Caki2 (cell line): ENCODE measurements at places on chromosomes 11 and 22. TPM values are rescaled to one million over a fixed set of nuclear protein-coding genes. Genes with fewer than 3 reads are reported as not detected.
A peak's percentile ranks its signal among the peaks of the same experiment; 100 is the strongest.

DNA sequence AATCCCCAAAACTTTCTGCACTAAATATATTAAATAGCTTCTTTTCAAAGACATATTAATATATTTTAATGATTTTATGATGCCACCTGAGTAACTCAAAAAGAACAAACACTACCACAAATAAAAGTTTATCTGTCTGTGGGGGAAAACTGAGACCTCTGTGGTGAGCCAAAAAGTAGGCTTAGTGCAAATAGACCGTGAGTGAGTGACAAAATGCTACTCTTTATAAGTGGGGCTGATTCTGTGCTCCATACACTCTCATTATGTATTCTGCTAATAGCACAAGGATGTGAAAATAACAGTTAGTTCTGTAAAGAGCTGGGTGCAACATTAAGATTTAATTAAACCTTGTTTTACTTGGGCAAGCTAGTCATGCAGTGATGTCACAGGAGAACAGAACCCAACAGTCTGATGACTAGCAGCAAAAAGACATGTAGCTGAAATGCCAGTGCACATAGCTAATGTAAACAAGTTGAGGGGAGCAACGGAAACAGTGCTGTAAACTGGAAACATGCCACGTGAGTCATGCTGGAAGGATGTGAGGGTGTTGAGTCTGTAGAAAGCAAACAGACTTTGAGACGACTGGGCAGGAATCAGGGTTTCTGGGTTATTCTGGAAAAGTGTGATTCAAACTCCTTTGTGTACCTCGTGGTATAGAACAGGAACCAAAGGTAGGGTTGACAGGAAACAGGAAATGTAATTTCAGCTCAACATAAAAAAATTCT is 1130.4 kb downstream of the LRRC4C start:
- peak; percentile 94 for DNase-seq

The PANX3 gene
- total RNA-seq = not detected in 2 replicates

The MN1 gene
- 3.1 and 5.2 TPM in 2 replicates for total RNA-seq

DNA sequence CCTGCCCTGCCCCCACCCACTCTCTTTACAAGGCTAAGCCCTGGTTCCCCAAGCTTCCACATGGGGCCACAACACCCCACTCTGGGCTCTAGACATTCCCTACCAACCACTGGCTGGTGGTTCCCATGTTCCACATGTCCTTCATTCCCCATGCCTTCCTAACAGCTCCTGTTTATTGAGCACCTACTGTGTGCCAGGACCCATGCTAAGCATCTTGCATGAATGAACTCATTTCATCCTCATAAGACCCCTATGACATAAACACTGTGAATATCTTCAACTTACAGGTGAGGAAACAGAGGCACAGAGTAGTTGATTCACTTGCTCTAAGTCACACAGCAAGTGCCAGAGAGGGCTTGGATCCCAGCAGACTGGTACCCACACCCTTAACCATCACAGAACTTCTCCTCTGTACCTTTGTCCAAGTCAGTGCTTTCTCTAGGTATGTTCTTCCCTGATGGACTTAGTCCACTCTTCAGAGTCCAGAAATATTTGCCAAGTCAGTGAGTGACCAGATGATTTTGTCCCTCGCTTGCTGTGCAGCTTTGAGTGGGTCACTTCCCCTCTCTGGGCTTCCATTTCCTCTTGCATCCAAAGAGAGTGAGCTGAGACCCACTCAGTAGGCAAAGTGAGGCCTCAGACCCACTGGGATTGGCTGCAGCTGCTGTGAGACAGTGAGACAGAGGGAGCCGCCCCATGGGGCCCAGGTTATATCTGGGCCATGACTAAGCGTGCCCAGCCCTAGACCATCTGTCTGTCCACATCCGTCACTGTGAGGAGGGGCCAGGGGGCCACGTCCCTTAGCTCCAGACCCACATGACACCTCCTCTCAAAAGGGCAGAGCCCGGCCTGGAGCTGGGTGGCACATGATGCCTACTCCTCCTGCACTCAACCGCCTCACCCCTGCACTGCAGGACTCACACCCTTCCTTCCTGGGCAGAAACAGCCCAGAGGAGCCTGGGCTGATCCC is 132.4 kb downstream of the MN1 start:
- peak; percentile 100 for DNase-seq

DNA sequence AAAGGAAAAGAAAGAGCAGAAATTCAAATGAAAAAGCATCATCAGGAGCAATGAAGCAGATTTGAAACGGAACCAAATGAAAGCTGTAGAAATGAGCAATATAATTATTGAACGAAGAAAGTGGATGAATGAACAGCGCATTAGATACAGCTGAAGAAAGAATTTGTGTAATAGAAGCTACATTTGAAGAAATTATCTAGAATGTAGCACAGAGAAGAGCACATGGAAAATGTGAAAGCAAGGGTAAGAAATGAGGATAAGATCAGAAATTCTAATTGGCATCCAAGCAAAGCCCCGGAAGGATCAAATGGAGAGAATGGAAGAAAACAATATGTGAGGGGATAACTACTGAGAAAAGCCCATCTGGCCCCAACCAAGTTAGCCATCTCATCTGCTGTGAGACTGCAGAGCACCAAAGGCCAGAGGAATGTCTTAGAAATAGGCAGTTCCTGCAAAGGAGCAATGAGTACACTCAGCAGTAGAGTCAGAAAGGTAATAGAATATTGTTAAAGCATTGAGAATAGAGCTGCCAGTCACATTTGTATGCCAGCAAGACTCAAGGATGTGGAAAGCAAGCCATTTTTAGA is 51.9 kb downstream of the MED15 start:
- DNase-seq = no peak

DNA sequence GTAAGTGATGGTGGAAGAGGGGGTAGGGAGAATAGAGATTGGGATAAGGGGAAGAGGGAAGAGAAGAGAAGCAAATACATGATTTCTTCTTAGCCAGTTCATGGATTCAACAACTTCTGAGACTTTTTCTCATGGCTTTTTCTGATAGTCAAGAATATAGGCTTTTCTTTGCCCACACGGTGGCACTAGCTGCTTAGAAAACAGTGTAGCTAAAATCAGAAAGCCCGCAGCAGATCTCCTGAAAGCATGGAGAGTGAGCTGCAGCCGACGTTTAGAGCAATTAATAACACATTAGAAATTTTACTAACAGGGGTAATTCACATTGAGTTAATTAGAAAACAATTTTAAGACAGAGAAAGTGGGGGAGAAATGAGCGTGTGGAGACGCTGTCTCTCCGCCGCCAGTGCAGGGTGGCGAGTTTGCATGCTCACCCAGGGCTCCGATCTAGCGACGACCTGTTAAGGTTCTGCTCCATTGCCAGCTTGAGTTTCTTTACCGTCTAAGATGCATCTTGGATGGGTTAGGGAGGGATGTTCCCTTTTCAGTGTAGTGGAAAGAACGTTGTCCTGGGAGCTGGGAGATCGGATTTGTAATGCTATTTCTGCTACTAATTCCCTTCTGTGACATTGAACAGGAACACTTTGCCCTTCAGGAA is 3.3 kb upstream of the RAG1 start:
- peak; percentile 18 for DNase-seq

The CABP4 gene
- 1.6 and 10.8 TPM in 2 replicates for total RNA-seq

The IRAG1 gene
- total RNA-seq = 0.23 and 0.30 TPM in 2 replicates

DNA sequence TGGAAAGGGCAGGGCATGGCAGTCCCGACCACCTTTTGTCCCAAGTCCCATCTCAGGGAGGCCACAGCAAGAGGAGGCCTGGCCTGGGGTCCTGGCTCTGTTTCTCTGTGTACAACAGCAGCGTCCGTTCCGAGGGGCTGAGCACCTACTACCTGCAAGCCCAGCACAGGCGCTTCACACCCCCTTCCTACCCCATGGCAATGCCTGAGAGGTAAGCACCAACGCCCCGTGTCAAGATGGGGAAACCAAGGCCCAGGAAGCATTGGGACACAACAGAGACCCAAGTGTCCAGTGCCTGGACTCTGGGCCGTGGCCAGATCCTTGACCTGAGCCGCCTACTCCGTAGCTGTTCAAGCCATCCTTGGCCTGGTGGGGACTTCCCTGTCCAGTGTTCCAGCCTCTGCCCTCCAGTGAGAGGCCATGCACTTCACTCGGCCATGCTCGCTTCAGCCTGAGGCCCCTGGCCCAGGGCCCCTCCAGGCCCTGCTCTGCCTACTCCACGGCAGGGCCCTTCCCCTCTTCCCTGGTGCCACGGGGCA is 14.3 kb upstream of the TCF20 start:
- no peak for DNase-seq

GRCh38 chr11:45658292-45658991 is 7.0 kb downstream of the CHST1 start:
- DNase-seq = peak; percentile 15

- no peak for DNase-seq
Observed at GRCh38 chr11:61089806-61090491, 12.3 kb upstream of the CD5 start.

DNA sequence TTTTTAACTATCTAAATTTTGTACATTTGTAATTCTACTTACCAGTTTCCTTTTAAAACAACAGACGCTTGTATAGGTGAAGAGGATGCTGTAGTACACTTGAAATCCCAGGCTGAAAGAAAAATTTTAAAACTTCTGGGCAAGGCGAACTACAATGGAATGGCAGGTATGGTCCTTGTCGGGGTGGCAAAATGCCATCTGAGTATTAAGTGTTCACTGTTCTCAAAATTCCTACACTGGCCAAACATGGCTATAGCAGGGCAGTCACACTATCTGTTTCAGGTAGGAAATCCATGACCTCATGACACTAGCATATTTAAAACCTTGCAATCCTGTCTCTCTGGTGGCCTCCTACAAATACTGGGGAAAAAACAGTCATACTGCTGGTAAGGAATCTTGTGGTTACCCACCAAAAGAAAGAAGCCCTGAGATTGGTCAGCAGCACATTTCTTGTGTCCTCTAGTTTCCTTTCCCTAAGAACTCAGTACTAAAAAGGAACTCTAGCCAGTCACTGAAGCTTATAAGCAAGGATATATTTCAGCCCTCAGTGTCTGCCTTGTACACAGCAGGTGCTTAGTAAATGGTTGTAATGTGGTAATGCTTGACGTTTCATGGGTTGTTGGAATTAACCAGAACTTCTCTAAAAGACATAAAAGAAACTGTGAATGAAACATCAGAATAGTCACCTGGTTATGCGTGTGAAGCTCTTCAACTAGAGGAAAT is 5.2 kb upstream of the ZC3H12C start:
- DNase-seq = no peak

GRCh38 chr11:40952479-40952878 is 507.0 kb downstream of the LRRC4C start:
- no peak for DNase-seq

DNA sequence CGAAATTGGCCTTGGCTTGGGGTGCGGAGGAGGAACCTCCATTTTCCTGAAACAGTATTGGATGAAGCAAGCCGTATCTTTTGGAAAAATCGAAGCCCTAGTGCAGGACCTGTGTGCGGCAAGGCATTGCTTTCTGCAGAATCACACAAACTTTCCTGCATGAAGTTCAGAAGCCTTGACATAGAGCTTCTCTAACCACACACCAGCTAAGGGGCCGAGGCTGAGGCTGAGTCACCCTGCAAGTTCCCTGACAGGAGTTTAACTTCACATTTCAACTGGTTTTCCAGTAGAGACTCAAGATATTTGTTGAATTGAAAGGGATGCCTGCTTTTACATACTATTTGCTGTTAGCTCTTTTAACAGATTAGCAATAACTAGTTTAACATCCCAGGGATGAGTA is 67.8 kb downstream of the TCF20 start:
- DNase-seq = no peak

DNA sequence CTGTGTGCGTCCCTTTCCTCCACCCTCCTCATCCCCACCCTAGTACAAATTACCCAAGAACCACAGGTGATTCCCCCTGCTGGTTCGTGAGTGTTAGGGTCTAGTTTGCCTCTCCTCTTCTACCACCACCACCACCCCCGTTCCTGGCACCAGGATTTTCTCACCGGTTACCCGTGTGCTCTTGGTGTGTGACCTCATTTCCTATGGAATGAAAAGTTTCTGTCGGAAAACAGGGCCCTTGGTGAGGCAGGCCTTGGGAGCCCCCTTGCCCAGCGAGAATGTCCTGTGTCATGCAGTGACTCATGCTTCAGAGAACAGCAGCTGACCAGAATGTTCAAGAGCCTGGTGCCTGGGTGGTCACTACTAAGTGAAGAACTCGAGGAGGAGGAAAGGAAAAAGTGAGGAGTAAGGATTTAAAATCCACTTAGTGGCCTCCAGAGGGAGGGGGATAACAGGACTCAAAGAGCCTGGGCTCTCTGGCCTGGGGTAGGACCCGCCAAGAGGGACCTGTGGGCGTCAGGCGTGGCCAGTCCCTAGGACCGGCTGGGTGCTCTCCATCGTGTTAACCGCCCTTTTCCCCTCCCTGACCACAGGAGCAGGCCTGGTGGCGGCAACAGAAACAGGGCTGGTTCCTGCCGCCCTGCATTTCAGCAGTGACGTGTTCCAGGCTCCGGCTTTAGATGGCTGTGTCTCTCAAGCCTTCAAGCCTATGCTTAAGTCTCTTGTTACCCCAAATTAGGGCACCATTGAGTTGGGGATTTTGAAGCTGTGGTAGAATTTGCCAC is 30.2 kb downstream of the C22orf31 start:
- peak; percentile 99 for DNase-seq

The GALNT18 gene
- total RNA-seq = 13.5 and 15.5 TPM in 2 replicates

The GSTT2 gene
- not detected in 2 replicates for total RNA-seq

- DNase-seq = no peak
Observed at GRCh38 chr11:20926799-20927540, 257.6 kb downstream of the NELL1 start.
